ENCODE measurements at places on chromosomes 7 and 10.

GRCh38 chr7:104976966-104977636 lies 36.9 kb upstream of the KMT2E start:
- no peak for DNase-seq

GRCh38 chr7:53035499-53036412 lies at the start of gene POM121L12:
TSS of gene POM121L12 (plus strand) at chr7:53035633. CDS start at chr7:53035672, 39 bp downstream.
- no peak for DNase-seq

DNA sequence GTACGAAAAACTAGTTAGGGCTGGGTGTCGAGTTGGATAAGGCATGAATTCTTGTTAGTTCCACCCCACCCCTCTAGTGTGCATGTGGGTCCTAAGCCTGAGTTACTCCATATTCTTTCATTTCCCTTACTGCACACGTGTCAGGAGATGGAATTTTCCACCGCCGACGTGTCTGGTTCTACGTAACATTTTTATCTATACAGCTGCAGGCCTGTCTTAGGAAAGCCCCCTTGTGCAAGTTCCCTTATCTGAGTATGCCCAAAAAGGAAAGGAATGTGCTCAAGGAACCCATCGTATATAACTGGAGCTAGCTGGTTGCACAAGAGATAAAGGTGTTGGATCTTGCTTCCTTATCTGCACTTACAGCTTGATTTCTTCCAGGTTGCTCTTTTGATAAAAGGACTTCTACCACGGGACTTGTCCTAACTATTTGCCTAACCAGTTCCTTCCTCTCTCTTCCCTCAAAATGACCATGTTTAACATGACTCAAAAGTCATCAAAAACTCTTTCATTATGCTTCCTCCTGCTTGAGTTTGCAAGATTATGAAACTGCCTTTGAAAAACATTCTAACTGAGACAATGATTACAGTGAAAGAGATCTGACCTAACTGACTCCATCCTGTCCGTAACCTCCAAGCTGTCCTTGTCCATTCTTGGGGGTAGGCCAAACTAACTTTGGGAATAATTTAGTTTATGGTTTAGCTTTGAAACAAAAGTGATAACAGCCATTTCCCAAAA lies 181.4 kb downstream of the AKR1D1 start:
- no peak for DNase-seq

DNA sequence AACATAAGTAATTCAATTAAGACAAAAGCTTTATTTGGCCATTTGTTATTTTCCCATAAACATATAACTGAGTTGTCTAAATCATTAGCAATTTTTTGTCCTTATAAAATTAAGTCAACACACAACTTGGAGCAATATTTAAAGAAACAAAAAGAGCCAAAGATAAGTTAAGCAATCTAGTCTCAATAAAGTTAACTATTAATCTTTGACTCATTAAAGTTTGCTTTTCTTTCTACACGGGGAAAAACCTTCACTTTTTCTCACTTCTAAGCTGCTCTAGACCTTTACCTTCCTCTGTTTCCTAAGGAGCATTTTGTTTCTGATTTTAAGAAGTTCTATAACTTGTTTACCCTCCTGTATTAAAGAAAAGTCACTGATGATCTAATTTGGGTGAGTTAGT lies 867.1 kb upstream of the PHF14 start:
- DNase-seq = no peak

- DNase-seq = no peak
Observed at GRCh38 chr10:94186722-94187121, 176.0 kb downstream of the NOC3L start.

GRCh38 chr10:93199191-93199751 lies 125.6 kb downstream of the CYP26A1 start:
- peak; percentile 80 for DNase-seq

DNA sequence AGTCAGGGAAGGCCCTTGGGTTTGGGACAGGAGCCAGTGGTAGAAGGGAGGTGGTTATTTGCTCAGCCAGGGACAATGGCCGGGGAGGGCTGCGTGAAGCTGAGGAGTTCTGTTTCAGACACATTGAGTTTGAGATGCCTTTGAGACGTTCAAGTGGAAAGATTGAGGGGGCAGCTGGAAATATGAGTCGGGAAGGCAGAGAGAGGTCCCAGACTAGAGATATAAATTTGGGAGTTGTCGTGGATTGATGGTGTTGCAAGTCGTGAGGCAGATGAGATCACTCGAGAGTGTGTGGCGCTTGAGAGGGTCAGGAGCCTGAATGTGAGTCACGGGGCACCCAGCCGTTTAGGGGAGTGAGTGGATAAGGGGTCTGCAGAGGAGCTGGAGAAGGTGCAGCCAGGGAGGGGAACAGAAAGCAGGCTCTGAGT lies 73.3 kb downstream of the ZMIZ1 start:
- DNase-seq = no peak

- no peak for DNase-seq
Observed at GRCh38 chr10:110648692-110649346, 4.7 kb downstream of the RBM20 start.

DNA sequence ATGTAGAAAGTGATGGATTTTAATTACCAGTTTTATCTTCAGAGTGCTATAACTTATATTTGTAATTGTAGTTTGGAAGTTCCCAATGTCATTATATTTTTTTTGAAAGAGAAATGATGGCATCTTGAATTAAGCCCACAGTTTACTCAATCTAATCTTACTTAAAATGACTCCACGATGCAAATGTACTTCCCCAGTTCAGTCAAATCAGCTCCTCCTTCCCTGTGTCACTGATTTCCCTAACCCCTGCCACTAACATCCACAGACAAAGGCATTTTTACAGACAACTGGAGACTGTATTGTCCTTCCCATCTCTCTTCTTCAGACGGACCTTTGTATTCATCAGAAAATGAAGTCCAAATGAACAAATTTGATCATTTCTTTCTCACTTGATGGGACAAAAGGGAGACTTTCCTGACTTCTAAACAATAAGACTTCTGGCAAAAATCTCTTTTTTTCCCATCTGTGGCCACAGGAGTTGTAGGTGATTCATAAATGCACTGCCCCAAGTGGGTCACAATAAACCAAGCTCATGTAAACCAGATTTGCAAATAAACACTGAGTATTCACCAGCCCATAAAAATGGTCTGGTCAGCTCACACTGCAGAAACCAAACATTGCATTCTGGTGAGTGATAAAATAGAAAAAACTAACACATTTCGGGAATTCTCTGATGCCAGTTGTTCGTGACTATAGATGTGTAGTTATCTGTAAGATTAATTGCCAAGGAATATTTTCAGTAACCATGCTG lies 162.9 kb downstream of the FANK1 start:
- no peak for DNase-seq

DNA sequence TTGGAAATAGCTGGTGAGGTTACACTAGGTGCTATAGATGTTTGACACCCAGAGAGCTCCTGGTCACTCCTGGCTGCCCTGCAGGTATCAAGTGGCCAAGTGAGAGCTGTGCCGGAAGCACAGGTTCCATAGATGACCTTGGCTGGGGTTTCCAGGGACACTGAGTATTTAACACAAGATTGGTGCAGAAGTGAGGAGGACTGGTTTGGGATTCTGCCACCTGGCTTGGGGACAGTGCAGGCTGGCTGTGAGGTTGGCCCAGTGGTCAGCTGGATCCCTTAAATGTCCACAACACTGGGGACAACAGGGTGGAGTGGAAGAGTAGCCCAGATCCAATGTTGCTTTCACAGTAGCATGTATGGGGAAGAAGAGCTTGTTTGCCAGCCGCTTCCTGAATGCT lies 5.3 kb upstream of the ACHE start:
- DNase-seq = no peak

DNA sequence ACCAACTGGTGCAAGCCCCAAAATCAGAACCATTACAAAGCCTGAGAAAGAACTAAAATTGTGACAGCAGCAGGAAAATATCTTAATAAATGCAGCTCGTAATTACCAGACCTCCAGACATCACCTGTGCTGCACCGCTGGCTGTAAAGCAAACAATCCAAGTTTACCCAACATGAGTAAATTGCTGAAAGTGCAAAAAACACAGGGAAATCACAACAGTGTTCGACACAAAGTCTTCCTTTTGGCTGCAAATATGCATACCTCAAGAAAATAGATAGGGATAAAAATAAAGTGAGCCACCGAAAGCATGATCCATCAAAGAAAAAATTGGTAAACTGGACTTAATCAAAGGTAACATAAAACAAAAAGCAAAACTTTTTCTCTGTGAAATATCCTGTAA lies 101.7 kb downstream of the SLC16A9 start:
- no peak for DNase-seq

GRCh38 chr10:76459016-76459730 lies 1027.7 kb downstream of the LRMDA start:
- no peak for DNase-seq

- no peak for DNase-seq
Observed at GRCh38 chr10:34139559-34139958, 675.5 kb downstream of the PARD3 start.

DNA sequence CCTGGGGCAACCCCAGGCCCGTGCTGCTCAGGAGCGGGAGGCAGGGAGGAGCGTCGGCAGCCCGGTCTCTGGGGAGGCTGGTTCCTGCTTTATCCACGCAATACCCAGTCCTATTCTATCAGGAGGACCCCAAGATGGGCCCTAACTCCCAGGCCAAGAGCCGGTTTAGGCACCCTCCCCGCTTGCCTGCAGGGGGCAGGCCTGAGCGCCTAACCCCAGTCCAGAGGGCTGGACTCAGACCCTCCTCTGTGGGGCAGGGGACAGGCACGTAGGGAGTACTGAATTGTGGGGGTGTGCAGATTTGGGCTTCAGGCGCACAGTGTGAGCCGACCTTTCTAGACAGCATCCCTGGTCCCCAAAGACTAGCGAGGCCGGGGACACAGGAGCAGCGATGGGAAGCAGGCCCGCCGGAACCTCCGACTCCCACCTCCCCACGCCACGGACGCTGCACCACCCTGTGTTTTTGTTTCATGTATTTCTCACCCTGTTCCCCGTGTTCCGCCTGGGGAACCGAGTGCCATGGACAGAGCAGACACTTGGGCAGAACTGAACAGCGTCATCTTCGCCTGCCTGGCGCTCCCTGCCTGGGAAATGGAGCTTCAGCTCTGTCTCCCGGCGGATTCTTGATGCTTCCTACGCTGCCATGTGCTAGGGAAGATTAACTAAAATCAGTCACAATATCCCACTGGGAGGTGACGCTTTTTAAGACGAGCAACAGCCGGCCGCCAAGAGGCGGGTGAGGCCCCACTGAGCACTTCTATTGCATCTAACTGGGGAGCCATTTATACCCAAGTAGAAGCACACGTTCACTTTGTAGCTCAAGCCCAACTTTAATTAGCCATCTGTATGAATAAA lies 5.3 kb downstream of the NUDT1 start:
- no peak for DNase-seq

- DNase-seq = no peak
Observed at GRCh38 chr7:80643336-80643915, 5.0 kb downstream of the CD36 start.

- DNase-seq = no peak
Observed at GRCh38 chr7:64888561-64888900, 14.5 kb upstream of the ZNF273 start.

GRCh38 chr7:25664593-25664992 lies 436.3 kb upstream of the NPVF start:
- no peak for DNase-seq

All from left hindlimb (tissue), 1 donor.